ENCODE measurements at places on chromosomes 12 and 14. TPM values are rescaled to one million over a fixed set of nuclear protein-coding genes. Genes with fewer than 3 reads are reported as not detected.

Gene CFAP54
- not detected for total RNA-seq

GRCh38 chr14:102588821-102589220, 3.6 kb upstream of the RCOR1 start:
- no peak for DNase-seq

DNA sequence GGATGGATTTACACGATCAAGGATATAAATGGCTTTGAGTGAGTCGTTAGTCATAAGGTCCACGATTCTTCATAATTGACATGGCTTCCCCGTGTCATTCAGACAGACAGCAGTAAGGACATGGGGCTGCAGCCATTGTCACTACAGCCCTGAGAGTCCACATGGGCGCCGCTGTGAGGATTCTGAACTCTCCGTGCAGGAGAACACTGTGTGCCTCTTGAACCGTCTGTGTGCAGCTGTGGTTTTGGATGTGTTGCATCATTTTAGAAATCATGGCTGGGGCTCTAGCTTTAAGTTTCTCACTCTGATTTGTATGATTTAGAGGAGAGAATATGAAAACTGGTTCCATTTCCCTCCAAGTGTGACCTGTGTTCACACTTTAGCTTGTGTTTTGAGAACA, 47.2 kb downstream of the NPAS3 start:
- no peak for DNase-seq

- DNase-seq = no peak
Measured at GRCh38 chr12:109875572-109876131, 4.7 kb downstream of the GLTP start.
